ENCODE measurements at places on chromosomes 5 and 9. TPM values are rescaled to one million over a fixed set of nuclear protein-coding genes. Genes with fewer than 3 reads are reported as not detected.

DNA sequence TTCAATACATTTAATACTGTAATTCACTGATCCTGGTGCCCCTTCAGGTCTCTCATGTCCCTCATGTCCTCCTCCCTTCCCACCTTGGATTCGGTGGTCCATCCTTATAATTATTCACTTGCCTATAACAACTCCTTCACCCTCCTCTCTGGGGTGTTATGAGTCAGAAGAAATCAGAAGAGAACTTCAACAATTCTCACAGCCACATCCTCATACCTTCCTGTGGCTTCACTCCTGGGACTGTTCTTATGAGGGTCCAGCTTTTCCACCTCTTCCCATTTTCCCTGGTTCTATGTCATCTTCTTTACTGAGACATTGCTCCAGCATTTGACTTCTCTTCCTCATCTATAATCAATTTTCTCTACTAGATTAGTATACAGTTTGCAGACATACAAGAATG, 406.1 kb downstream of the NR2F1-AS1 start:
- DNase-seq, result no peak

GRCh38 chr9:124122321-124122720, 110.8 kb downstream of the LHX2 start:
- DNase-seq, result no peak

Gene F2RL2
- 0.96 TPM for total RNA-seq

Gene MEIKIN
- total RNA-seq, result not detected

Gene SHOC1
- 3.6 TPM for total RNA-seq

DNA sequence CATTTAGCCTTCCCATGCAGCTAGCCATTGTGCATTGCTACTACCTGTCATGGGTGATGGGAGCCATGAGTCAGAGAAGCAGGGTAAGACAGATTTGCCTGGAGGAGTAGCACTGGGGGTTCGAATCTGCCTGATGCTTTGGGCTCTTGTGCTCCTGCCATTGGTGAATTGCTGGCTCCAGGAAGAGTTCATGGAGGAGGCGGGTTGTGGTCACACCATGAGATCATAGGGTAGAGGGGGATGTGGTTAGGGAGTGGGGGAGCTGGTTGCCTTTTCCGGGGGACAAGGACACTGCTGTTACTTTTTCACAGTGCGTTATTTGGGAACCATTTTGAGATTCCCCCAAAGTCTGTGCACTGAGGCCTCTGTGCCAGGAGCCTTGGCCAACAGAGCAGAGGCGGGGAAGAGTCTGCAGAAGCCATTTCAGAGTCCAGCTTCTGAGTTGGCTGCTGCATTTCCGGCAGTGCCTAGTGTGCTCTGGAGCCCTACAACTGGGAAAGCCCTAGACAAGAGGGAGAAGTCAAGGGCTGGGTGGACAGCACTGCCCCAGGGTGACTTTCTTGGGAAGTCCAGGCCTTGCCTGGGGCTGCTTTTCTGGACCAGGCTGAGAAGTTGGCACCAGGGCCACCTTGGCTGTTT, 6.2 kb downstream of the ANGPTL2 start:
- no peak for DNase-seq

Gene SLC34A1
- 2.2 TPM for total RNA-seq

Gene PLAC8L1
- total RNA-seq, result not detected

DNA sequence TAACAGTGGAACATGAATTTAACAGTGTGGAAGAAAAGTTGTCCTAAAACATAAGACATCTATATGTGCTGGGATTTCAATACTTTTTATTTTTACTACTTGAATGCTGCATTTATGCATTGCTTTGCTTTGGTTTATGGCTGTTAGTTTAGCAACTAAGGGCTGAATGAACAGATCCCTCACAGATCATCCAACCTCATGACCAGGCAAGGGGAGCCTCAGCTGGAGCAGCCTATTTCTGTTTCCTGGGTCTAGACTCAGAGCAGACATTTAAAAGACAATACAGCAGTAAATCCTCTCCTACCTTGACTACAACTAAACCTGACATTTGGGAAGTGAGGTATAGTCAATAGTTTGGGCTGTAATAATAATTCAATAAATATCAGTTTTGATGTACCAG, 163.3 kb downstream of the AUH start:
- peak; percentile 47 for DNase-seq

Gene INIP
- 17.6 TPM for total RNA-seq

GRCh38 chr5:145433077-145433476, 402.1 kb downstream of the PRELID2 start:
- DNase-seq, result no peak

Gene ADGRD2
- not detected for total RNA-seq

DNA sequence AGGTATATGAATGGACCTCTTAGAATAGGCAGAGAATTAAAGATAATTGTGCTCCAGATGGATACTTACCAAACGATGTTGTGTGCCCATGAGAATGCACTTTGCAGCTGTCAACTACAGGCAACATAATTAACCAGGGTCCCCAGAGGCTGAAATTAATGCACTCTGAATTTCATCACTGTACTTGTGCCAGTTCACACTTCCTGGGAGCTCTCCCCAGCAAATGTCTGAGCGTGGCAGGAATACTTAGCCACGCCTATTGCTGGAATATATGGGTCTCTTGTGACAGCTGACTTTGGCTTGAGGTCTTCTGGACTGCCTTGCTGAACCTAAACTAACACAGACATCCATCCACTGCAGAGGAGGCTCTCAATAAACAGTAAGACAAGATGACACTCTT, 11.9 kb upstream of the C1QTNF2 start:
- DNase-seq, result no peak

Gene FRMD3
- total RNA-seq, result 51.3 TPM

Gene SARDH
- total RNA-seq, result 7.7 TPM

All from umbilical cord (tissue), 2 donors.